ENCODE measurements at places on chromosomes 5 and 9.
A peak's percentile ranks its signal among the peaks of the same experiment; 100 is the strongest.

DNA sequence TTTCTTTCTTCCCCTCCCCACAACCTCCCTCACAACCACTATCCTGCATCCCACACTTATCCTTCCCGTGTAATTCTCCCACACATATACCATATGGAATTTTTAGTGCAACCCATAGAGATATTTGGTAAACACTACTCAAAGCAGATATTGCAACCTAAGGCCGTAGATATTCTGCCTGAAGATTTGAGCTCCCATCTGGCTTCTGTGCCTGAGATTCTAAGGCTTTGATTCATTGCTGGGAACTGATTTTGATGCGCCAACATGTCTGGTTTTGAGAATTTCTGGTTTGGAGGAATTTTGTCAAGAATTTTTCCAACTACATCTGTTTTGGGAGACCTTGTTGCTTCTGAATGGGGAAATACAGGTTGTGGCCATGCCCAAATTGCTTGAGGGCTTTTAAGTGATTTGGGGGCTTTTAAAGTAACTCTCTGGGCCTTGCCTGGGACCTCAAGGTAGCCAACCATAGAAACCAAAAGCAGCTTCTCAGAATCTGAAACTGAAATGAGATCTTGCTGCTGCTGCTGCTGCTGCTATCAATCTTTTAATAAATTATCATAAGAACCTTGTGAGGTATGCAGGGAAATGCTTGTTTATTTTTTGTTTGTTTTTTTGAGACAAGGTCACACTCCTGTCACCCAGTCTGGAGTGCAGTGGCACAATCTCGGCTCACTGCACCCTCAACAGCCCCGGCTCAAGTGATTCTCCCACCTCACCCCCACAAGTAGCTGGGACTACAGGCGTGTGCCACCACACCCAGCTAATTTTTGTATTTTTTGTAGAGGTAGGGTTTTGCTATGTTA lies 36.2 kb downstream of the PLAC8L1 start:
- DNase-seq = no peak

DNA sequence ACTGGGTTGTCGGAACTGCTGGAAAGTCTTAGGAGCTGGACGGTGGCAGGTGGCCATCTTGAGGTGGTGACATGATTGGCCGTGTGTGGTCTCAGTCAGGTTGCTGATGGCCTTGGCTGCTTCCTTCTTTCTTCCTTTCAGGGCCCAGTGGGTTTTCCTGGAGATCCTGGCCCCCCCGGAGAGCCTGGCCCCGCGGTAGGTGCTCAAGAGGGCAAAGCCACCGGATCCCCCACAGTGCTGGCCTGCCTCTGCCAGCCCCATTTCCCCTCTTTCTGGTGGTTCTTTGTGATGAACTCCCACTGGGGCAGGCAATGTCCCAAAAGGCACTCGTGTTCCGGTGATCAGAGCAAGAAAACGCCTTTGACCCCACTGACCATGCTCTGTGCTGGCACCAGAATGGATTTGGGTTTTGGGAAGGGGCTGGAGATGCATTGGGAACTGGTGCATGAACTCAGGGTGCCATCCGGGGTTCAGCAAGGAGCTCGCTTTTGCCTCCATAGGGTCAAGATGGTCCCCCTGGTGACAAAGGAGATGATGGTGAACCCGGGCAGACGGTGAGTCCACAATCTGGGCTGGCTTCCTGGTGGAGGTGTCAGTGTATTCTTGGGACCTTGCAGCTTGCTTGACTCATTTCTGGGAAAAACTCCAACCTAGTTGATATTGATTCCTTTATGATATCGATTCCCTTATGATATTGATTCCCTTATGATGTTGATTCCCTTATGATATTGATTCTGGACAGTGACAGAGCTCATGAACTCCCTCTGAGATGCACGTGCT lies 65.0 kb upstream of the FCN2 start:
- no peak for DNase-seq

DNA sequence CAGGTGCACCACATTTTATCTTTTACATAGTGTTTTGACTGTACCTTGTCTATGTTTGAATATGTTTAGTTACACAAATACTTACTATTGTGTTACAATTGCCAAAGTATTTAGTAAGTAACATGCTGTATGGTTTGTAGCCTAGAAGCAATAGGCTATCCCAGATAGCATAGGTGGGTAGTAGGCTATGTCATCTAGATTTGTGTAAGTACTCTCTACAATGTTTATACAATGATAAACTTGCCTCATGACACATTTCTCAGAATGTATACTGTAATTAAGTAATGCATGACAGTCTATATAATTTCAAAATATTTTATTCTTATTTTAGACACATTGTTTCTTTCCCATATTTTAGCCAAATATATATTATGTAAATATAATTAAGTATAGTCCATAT lies 836.8 kb upstream of the CDH9 start:
- DNase-seq = no peak

DNA sequence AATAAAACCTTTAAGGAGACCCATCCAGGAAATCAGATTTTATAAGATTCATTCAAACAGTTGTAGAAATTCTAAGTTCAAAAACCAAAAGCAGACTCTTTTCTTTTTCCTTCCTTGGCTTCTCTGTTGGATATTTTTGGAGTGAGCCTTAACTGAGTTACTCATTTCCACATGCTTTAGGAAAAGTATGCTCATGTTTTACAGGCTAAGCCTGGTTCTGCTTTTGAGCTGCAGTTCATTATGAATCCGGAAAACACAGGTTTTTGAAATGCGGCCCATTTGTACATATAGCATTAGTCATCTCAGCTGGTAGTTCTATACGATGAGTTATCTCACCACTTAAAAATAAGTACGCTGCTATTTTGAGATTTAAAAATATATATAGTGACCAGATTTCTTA lies 156.6 kb upstream of the DMRT1 start:
- no peak for DNase-seq

DNA sequence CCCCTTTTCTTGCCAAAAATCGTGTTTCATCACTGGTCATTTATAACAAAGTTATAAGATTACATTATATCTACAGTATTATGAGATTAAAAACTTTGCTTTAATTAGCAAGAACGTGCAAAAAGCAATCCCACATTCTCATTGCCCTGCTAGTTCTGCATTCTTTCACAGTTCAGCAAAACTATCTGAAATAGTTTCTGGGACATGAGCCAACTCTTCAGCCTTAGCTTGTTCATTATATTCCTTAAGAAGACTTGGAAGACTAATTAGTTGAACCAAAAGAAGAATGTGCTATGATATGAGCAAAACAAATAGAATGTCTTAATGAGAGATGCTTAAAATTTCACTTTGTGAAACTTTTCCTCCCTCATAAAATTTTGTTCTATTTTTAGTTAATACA lies 76.7 kb downstream of the ITGA1 start:
- no peak for DNase-seq

- DNase-seq = no peak
These were observed 90.7 kb downstream of the RAD23B start for GRCh38 chr9:107373809-107374208.

DNA sequence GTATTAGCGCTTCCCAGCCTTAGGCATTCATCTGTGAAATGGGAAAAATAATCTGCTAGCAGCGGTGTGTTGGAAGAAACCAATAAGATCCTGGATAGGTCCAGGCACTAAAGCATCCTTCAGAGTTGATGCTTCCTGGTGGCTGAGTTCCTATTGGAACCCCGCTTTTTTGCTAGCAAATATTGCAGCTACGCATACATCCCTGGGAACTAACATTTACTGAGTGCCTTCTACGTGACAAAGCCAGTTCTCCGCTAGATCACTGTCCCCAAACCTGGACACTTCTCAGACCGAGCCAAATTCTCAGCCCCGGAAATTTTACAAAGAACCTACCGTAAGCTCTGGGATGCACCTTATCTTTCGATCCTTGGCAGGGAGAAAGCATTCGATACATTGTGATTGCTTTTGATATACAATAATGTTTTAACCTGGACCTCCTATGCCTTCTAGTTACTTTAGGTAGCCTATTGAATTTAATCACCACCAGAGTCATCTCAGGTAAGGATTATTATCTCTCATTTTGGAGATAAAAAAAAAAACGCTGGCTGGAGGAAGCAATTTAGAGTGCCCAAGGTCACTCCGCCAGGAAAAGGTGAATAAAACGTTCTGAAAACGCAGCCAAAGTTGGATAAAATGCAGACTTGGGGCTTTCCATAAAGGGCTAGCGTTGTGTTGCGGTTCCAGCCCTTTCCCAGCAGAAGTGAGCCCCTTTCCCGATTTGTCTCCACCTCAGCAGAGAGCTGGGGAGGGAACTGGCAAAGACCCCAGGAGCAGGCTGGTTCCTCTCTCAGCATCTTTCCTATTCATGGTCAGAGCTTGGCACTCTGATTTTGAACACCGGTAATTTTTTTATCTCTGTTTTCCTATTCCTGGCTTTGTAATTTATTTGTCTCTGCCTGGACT lies 2.6 kb upstream of the MSX2 start:
- no peak for DNase-seq

- no peak for DNase-seq
These were observed 600.2 kb upstream of the TLE4 start for GRCh38 chr9:78971540-78971939.

- DNase-seq = no peak
These were observed 161.1 kb downstream of the GABBR2 start for GRCh38 chr9:98547606-98548005.

DNA sequence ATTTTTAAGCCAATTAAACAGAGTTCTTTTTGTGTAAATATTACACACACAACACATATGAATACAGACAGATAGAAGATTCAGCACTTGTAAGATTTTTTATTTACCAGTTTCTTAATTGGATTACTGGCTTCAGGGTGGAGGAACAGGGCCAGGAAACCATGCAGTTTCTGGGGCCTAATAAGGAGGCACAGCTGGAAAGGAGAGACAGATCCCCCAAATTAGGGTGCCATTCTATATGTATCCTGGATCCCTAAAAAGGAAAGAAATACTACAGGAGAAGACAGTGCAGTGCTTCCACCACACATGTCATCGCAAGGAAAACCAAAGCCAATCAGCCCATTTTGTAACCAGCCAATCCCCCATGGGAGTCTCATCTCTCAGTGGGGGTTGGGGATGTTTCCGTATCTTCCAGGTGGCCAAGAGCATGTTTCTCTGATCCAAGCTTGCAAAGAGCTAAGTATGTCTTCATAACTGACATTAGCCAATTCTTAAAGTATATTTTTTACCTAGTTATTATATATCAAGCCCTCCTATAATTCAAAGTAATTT lies 15.8 kb upstream of the ABO start:
- DNase-seq = no peak

GRCh38 chr5:176818391-176819098 lies 8.2 kb downstream of the UNC5A start:
- peak; percentile 21 for DNase-seq

DNA sequence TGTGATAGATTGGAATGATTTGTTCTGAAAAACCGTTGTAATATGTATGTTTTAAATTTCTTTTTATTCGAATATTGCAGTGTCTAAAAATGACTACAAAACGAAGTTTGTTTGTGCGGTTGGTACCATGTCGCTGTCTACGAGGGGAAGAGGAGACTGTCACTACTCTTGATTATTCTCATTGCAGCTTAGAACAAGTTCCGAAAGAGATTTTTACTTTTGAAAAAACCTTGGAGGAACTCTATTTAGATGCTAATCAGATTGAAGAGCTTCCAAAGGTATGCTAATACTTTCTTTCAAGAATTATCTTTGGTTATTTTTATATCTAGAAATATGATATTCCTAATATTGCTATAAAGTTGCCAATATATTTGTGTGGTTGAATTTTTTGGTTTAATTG lies 66.3 kb downstream of the ERBIN start:
- DNase-seq = no peak

- peak; percentile 54 for DNase-seq
These were observed 11.5 kb upstream of the CARD9 start for GRCh38 chr9:136385015-136385414.

DNA sequence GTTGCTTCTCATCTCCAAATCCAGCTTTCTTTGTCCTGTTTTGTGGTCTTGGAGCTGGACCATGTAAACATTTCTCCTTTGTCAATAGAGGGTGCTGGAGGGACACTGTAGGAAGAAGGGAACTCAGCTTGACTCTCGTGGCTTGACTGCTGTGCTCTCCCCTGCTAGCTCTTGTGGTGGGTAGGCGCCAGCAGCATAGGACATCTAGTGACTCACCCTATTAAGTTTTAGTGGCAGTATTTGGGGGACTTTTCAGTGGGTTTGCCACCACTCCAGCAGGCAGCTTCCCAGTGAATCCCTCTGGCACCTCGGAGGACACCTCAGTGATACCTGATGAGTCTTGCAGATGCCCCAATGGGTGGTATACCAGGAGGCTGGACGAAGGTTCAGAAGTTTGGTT lies 97.8 kb downstream of the TSSK1B start:
- DNase-seq = no peak

GRCh38 chr5:159444441-159445082 lies 114.3 kb upstream of the IL12B start:
- DNase-seq = no peak

- no peak for DNase-seq
These were observed 159.1 kb downstream of the ROR2 start for GRCh38 chr9:91790917-91791316.

DNA sequence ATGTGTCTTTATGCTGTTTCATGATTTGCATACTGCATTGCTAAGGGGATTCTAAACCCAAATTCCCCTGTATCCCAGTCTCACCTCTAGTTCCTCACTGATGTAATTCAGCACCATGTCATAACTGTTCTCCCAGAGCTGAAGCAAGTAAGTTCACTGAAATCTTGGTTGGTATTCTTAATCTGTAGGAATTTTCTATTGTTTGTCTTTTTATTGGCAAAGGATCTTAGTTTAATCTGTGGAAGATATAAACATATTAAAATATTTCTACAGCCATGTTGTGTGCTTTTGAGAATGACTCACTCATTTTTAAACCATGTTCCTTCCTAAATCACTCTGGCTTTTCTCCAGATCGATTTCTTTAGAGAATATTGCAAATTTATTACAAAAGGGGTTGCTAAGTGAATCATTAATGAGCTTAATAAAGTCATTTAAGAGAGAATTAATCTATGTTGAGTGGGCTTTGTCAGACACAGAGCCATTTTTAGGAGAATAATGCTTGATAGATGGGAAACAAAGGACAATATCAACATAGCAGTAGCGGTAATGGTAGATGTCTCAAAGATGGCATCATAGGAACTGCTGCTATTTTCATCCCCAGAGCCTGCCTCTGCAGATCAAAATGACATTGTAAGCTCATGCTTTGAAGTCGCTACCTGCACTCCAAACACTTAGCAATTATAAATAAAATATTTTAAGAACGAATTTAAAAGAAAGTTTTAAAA lies 110.0 kb downstream of the ENC1 start:
- DNase-seq = no peak

DNA sequence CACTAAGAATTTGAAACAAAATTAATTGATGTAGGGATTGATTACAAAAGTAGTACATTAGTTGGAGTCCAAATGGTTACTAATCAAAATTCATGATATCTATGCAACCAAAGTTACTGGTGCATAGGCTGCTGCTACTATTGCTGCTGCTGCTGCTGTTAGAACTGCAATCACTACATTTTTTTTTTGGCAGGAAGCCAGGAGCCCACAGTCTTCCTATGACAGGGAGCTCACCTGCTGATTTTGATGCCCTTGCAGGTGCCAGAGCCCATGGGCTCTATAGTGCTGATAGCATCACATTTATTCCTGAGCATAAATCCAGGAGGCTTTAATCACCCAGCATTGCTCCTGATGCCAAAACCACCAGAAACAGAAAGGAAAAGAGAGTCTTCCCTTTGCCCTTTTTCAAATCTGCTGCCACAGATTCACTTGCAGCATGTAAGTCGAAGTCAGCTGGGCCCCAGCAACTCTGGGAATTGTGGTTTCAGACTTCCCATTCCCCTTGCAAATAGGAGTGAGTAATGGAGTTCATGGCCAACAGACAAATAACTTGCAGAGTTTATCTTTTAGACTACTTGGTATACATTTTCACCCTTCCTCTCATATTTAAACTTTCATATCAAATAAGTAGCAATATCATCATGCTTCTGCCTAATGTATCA lies 17.6 kb downstream of the SLCO6A1 start:
- no peak for DNase-seq

All from T-helper 2 cell treated with Interferon-gamma antibody and Interleukin-4, amounts not matched to agents 5 μg/mL and 100 μg/mL, for 36 hours (primary cell).